ENCODE measurements at places on chromosomes 3 and 15. TPM values are rescaled to one million over a fixed set of nuclear protein-coding genes. Genes with fewer than 3 reads are reported as not detected.

GRCh38 chr3:30469133-30469532 lies 137.3 kb upstream of the TGFBR2 start:
- no peak overlapping the region for H3K4me3 ChIP-seq
- no peaks in the 10 kb centered on the region for H3K36me3 ChIP-seq
- no peak overlapping the region for H3K27ac ChIP-seq
- H3K27me3 ChIP-seq: no peaks in the 10 kb centered on the region
- no peak for DNase-seq

DNA sequence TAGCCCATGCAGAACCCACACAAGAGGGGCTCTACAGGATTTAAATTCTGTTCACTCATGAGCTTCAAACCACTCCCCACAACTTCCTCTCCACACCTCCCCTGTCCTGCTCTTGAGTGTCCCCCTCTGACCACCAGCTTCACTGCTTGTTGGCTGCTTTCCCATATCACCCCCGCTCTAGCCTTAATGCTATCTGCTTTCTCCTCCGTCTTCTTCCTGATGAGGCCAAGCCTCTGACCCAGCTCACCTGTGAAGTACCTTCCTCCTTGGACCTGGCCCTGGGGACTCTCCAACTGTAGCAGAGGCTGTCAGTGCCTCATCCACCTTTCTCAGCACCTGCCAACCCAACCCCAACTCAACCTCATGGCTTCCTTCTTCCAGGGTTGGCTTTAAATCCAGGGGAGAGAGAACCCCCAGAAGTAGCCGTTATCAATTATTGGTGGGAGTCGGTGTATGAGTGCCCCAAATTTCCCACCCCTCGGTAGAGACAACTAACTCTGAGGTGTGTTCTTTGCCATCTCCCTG lies 174.8 kb downstream of the MINAR1 start:
- H3K27ac ChIP-seq: no peak overlapping the region
- no peak overlapping the region for H3K4me3 ChIP-seq
- H3K36me3 ChIP-seq: no peaks in the 10 kb centered on the region

- H3K27me3 ChIP-seq: no peaks in the 10 kb centered on the region
- H3K36me3 ChIP-seq: no peaks in the 10 kb centered on the region
- no peak overlapping the region for H3K27ac ChIP-seq
- H3K4me3 ChIP-seq: no peak overlapping the region
Measured at GRCh38 chr3:79361748-79362378, 405.9 kb downstream of the ROBO1 start.

- H3K4me3 ChIP-seq: no peak overlapping the region
- H3K4me1 ChIP-seq: peaks cover 5% of the 10 kb centered on the region
- H3K27me3 ChIP-seq: no peaks in the 10 kb centered on the region
- no peak for DNase-seq
- no peak overlapping the region for H3K27ac ChIP-seq
Measured at GRCh38 chr3:48018841-48019240, 2.6 kb upstream of the MAP4 start.

DNA sequence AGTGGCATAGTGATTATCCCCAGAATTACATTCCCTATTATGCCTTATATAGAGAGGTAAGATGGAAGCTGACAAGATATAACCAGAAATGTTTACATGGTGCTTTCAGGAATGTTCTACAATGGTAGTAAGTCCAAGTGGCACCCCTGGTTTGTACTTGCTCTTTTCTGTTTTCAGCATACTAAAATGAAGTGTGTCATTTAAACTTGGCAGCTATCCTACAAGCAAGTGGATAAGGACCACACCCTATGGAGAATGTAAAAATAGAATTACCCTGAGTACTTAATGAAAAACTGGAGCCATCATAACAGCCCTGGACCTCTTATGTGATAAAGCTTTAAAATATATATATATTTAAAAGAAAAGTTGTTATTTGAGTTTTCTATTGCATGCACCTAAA lies 1012.7 kb upstream of the CADM2 start:
- no peak for DNase-seq
- H3K4me1 ChIP-seq: no peaks in the 10 kb centered on the region
- no peak overlapping the region for H3K4me3 ChIP-seq
- no peaks in the 10 kb centered on the region for H3K27me3 ChIP-seq
- H3K27ac ChIP-seq: no peak overlapping the region

GRCh38 chr3:21795921-21796320 lies 44.9 kb upstream of the ZNF385D start:
- H3K27ac ChIP-seq: no peak overlapping the region
- DNase-seq: no peak
- H3K27me3 ChIP-seq: no peaks in the 10 kb centered on the region
- no peak overlapping the region for H3K4me3 ChIP-seq
- H3K4me1 ChIP-seq: no peaks in the 10 kb centered on the region

DNA sequence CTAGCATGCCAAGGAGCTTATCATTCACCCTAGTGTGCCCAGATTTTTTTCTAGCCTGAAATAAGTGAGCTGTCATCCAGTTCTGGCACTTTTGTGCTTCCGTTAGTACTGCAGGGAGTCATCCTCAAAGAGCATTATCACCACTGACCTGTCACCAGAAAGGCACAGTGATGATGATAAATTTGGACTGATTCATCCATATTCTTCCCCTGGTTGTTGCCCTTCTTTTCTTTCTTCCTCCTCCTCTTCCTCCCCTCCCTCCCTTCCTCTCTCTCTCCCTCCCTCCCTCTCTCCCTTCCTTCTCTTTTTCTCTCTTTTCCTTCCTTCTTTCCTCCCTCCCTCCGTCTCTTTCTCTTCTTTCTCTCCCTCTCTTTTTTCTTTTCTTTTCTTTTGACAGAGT lies 21.3 kb downstream of the SLC35G2 start:
- peaks cover 3% of the 10 kb centered on the region for H3K36me3 ChIP-seq
- no peak overlapping the region for H3K4me3 ChIP-seq
- H3K27me3 ChIP-seq: no peaks in the 10 kb centered on the region
- no peak for DNase-seq
- H3K27ac ChIP-seq: no peak overlapping the region
- H3K4me1 ChIP-seq: peaks cover 14% of the 10 kb centered on the region

- no peak for DNase-seq
- H3K27me3 ChIP-seq: no peaks in the 10 kb centered on the region
- no peak overlapping the region for H3K27ac ChIP-seq
- H3K4me1 ChIP-seq: peaks cover 10% of the 10 kb centered on the region
- no peaks in the 10 kb centered on the region for H3K36me3 ChIP-seq
Measured at GRCh38 chr3:43171748-43172147, 65.9 kb upstream of the POMGNT2 start.

DNA sequence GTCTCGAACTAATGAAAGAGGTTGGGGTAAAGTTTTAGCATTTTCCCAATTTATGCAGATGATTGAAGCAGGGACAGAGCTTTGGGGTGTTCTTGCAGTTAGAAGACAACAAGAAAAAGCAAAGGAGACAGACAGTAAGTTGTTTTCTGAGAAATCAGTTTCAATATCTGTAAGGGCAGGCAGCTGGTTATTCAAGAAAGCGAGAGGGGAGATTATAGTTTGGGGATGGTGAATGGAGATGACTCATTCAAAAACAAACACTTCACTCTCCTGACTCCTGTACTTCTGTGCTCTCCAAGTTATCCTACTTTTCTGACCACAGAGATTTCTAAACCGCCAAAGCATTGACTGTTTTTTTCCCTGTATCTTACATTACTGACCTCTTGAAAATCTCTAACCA lies 352.0 kb downstream of the GAP43 start:
- DNase-seq: no peak
- H3K27ac ChIP-seq: no peak overlapping the region
- H3K4me3 ChIP-seq: no peak overlapping the region
- no peaks in the 10 kb centered on the region for H3K36me3 ChIP-seq
- H3K27me3 ChIP-seq: no peaks in the 10 kb centered on the region
- H3K4me1 ChIP-seq: no peaks in the 10 kb centered on the region

DNA sequence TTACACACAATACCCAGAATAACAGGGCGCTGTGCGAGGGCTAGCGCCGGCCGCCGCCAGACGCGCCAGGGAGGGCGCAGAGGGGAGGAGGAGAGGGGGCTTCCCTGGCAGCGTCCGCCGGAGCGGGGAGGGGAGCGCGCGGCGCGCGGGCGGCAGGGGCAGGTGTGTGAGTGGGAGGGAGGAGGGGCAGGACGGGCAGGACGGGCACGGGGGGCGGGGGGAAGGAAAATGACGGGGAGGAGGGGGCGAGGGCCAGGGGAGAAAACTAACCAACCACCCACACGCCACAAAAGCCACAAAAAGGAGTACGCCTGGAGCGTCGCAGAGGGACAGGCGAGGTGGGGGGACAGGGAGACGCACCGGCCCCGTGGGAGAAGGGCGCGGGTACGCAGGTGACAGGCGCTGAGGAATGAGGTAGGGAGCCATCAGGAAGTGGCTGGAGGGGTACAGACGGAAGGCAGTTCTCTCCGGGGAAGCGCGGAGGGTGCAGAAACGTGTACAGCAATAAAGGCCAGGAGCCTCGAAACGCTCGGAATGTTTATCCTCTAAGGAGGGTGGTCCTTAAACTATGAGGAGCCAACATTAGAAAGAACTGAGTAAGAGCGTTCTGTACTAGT lies 610 bp upstream of the SATB1 start:
- peaks cover 2% of the 10 kb centered on the region for H3K36me3 ChIP-seq
- peak; percentile 19 for DNase-seq
- H3K4me1 ChIP-seq: peaks cover 18% of the 10 kb centered on the region

DNA sequence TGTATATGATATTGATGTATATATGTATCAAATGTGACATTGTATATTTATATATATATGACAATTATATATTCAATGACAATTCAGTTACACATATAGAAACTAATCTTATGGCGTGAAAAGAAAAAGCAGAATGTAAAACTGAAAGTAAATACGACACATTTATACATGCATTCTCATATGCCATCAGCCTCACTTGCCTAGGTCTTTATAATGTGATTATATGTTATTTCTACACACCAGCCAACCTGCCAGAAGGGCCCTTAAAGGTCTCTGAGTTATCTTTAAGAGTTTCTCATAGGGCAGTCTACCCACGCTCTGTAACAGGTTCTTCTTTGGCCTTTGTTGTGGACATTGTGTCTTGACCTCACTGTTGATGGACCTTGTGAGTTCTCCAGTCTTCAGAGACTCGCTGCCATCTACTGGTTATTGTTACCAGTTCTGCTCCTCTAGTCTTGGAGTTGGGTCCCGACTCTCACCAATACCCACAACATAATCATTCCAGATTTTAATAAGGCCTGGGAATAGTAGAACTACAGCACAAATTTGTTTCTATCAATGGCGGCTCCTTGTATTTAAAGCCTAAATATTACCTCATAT lies 371.5 kb upstream of the GOLIM4 start:
- no peaks in the 10 kb centered on the region for H3K4me1 ChIP-seq
- no peaks in the 10 kb centered on the region for H3K36me3 ChIP-seq
- no peaks in the 10 kb centered on the region for H3K27me3 ChIP-seq
- peak; percentile 2 for DNase-seq

DNA sequence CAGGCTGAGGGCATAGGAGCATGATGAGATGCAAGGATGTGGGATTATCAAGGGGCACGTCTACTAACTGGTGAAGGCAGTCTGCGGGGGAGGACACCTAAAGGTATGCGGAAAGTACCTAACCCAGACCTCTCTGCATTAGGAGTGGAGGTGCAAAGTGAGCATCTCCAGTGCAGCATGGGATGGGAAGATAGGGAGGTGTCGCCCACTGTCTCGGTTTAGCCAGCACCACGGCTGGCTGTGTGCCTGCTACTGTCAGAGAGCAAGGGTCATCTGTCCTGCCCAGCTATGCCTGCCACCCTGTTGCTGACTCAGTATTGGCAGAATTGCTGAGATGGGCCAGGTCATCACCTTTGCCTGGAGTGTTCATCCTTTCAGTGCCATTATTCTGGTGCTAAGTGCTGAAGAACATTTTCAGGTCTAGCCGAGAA lies 40.1 kb downstream of the OXNAD1 start:
- peaks cover 77% of the 10 kb centered on the region for H3K36me3 ChIP-seq
- no peak overlapping the region for H3K27ac ChIP-seq
- no peaks in the 10 kb centered on the region for H3K27me3 ChIP-seq
- H3K4me1 ChIP-seq: no peaks in the 10 kb centered on the region

DNA sequence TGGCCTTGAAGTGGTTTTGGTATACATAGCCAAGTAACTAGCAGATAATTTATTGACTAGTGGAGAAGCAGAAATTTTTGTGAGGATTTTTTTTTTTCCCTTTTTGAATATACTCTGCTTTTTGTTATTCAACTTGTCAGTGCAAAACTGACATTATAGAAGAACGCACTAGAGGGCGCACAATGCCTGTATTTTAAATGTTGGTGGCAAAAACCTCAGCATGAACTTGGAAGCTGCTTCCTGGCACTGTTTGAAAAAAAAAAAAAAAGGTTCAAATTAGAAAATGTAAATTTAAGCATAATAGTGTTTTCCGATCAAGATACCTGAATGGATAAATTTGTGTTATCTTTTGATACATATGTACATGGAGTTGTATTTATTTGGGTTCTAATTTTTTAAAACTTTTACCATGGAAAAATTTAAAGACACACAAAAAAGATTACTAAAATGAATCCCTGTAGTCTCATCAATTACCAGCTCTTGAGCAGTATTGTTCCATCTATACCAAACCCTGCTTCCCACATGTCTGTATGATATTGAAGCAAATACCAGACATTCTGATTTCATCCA lies 56.0 kb downstream of the SLC25A26 start:
- H3K36me3 ChIP-seq: no peaks in the 10 kb centered on the region
- no peak overlapping the region for H3K4me3 ChIP-seq
- peak; percentile 3 for DNase-seq
- no peaks in the 10 kb centered on the region for H3K27me3 ChIP-seq
- H3K4me1 ChIP-seq: no peaks in the 10 kb centered on the region
- no peak overlapping the region for H3K27ac ChIP-seq

GRCh38 chr3:170809975-170810357 lies 60.0 kb downstream of the RPL22L1 start:
- DNase-seq: no peak
- H3K4me3 ChIP-seq: no peak overlapping the region
- H3K27me3 ChIP-seq: no peaks in the 10 kb centered on the region
- H3K27ac ChIP-seq: no peak overlapping the region
- H3K36me3 ChIP-seq: no peaks in the 10 kb centered on the region

DNA sequence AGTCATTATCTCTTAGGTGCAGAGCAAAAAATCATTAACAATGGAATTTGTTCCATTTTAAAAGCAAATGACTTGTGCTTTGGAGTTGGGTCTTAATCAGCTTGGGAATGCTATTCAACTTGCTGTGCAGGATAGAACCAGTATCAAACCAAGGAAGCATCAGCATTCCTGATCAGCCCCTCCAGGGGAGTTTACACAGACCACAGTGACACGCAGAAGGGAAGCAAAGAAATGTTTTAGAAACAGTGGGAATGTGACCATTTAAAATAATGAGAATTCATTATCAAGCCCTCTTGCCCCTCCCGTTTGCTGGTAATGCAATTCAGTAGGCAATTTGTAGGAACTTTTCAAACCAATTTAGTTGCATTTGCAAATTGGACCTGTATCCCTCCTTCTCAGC lies 155.1 kb downstream of the LRTM1 start:
- no peak overlapping the region for H3K4me3 ChIP-seq
- no peaks in the 10 kb centered on the region for H3K27me3 ChIP-seq
- no peak overlapping the region for H3K27ac ChIP-seq
- H3K4me1 ChIP-seq: no peaks in the 10 kb centered on the region
- DNase-seq: no peak

- no peak overlapping the region for H3K4me3 ChIP-seq
- H3K27ac ChIP-seq: no peak overlapping the region
- no peaks in the 10 kb centered on the region for H3K27me3 ChIP-seq
- DNase-seq: no peak
Measured at GRCh38 chr3:154730186-154730585, 300.2 kb upstream of the GPR149 start.

GRCh38 chr15:39363761-39364586 lies 216.9 kb upstream of the THBS1 start:
- no peak for DNase-seq
- H3K27me3 ChIP-seq: no peaks in the 10 kb centered on the region
- H3K4me1 ChIP-seq: no peaks in the 10 kb centered on the region
- H3K27ac ChIP-seq: no peak overlapping the region
- H3K4me3 ChIP-seq: no peak overlapping the region

The MEGF11 gene
- polyA plus RNA-seq: not detected

The TJP1 gene
- not detected for polyA plus RNA-seq

The EBLN2 gene
- 0.27 TPM for polyA plus RNA-seq

The CNTN6 gene
- not detected for polyA plus RNA-seq

All from CD14-positive monocyte (primary cell).